ENCODE measurements at places on chromosomes 3 and 15. TPM values are rescaled to one million over a fixed set of nuclear protein-coding genes. Genes with fewer than 3 reads are reported as not detected.

- peaks cover 7% of the 10 kb centered on the region for H3K27me3 ChIP-seq
- H3K27ac ChIP-seq, result no peak overlapping the region
- no peaks in the 10 kb centered on the region for H3K36me3 ChIP-seq
- no peaks in the 10 kb centered on the region for H3K4me1 ChIP-seq
- DNase-seq, result no peak
Observed at GRCh38 chr3:32952369-32953077, 1.1 kb downstream of the CCR4 start.

HESX1 gene
- total RNA-seq, result 4.5 TPM

- H3K4me1 ChIP-seq, result peaks cover 36% of the 10 kb centered on the region
- no peak for DNase-seq
- H3K27me3 ChIP-seq, result no peaks in the 10 kb centered on the region
Observed at GRCh38 chr3:136920904-136921611, 36.7 kb upstream of the IL20RB start.

CCR9 gene
- not detected for total RNA-seq

GRCh38 chr3:117761703-117762620 is 1052.4 kb downstream of the TUSC7 start:
- no peaks in the 10 kb centered on the region for H3K36me3 ChIP-seq
- DNase-seq, result no peak
- no peaks in the 10 kb centered on the region for H3K27me3 ChIP-seq
- H3K4me1 ChIP-seq, result peaks cover 26% of the 10 kb centered on the region

DNA sequence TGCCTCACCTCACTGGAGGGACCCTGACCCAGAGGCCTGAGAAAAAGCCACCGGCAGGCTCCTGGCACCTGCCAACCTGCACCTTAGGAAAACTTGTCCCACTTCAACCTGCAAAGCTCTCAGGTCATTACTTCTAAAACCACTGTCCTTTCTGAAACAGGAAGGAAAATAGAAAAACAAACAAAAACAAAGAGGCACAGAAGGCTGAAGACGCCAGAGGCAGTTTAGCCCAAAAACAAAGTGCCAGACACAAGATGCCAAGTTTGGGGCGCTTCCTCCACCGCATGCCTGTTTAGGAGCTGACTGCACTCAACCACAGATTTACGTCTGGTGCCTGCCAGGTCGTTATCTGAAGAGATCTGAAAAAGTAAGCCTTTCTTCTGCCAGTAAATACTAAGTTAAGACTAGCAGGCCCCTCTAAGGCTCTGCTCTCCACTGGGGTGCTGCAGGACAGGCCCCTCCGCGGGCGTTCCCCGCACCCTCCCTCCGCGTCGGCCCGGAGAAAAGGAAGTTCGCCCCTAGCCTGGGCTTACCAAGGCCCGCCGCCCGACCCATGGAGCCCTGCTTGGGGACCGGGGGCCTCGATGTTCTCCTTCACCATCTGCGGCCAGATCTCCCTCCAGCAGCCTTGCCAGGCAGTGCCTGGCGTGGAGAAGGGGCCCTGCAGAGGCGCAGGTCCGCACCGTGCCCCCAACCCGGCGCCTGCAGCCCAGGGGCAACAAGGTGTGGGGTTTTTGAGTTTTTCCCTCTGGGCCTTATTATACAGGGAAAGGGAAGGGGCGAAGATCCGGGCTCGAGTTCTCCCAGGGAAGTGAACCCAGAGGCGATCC is 1.3 kb downstream of the GOLGA8A start:
- no peaks in the 10 kb centered on the region for H3K36me3 ChIP-seq
- no peaks in the 10 kb centered on the region for H3K4me1 ChIP-seq
- peaks cover 46% of the 10 kb centered on the region for H3K27me3 ChIP-seq
- no peak overlapping the region for H3K27ac ChIP-seq
- DNase-seq, result peak; percentile 13
- H3K4me3 ChIP-seq, result peak overlapping the region; percentile 58

DNA sequence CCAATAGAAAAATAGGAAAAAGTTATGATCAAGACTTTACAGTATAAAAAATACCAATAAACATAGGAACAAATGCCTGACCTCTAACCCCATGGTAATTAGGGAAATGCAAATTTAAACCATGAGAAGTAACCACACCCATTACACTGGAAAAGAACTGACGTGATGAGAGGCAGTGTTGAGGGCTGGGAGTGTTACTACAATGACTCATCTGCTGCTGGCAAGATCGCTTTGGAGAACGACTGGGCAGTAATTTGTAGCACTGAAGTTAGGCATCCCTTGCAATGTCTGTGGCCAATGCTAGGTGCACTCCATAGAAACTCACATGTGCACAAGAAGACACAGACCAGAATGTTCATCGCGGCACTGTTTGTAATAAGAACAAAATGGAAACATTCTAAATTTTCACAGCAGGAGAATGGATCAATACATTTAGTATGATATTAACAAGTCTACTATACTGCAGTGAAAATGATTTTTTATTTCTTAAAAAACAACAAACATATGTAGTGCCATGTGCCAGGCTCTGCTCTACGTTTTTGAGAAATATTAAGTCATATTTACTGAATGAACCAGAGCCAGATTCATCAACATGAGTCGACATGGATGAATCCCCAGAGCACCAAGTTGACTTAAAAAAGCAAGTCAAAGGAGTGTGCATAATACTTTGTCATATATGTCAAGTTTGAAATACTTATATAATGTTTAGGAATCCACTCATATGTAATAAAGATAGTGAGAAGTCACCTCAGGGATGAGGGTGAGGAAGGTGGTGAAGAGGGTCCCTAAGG is 37.6 kb upstream of the EPHB3 start:
- H3K4me1 ChIP-seq, result peaks cover 37% of the 10 kb centered on the region
- H3K27ac ChIP-seq, result peak overlapping the region; percentile 96
- H3K36me3 ChIP-seq, result no peaks in the 10 kb centered on the region
- DNase-seq, result no peak
- no peaks in the 10 kb centered on the region for H3K27me3 ChIP-seq

DNA sequence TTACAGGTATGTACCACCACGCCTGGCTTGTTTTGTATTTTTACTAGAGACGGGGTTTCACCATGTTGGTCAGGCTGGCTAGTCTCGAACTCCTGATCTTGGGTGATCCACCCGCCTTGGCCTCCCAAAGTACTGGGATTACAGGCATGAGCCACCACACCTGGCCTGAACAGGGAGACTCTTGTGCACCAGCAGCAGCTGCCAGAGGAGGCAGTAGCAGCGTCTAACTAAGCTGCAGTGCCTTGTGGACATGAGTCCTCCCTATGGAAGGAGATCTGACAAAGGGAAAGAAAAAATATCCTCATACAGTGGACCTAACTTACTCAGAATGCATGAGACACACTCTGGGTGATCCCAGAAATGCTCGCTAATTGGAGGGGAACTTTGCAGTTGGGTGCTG is 36.8 kb upstream of the NEO1 start:
- no peak overlapping the region for H3K27ac ChIP-seq
- H3K4me1 ChIP-seq, result peaks cover 27% of the 10 kb centered on the region
- no peaks in the 10 kb centered on the region for H3K36me3 ChIP-seq
- peak; percentile 20 for DNase-seq
- peaks cover 4% of the 10 kb centered on the region for H3K27me3 ChIP-seq
- no peak overlapping the region for H3K4me3 ChIP-seq

GRCh38 chr3:36741285-36741684 is 23.1 kb downstream of the DCLK3 start:
- peak; percentile 23 for DNase-seq
- H3K27ac ChIP-seq, result no peak overlapping the region
- H3K4me1 ChIP-seq, result no peaks in the 10 kb centered on the region
- H3K27me3 ChIP-seq, result no peaks in the 10 kb centered on the region

CCDC191 gene
- 1.6 TPM for total RNA-seq

DNA sequence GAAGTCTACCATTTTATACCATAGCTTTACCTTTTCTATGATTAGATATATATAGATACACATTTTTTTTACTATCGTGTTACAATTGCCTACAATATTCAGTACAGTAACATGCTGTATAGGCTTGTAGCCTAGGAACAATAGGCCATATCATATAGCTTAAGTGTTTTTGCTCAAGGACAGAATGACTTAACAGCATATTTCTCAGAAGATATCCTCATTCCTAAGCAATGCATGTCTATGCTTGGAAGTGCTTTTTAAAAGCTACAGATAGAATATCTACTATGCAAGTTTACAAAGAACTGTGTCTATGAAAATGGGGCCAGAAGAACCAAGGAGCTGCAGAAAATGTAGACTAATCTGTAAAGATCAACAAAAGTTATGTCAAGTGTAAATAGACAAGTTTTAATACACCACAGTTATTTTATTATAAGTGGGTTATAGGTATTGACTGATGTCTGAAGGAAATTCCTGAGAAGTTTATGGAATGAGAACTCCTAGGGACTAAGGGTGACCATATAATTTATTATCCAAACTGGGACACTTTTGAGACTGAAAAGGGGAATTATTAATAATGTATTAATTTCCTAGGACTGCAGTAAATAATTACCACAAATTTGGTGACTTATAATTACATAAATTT is 138.7 kb upstream of the TGFBR2 start:
- no peak for DNase-seq
- no peaks in the 10 kb centered on the region for H3K27me3 ChIP-seq
- no peak overlapping the region for H3K4me3 ChIP-seq
- no peaks in the 10 kb centered on the region for H3K36me3 ChIP-seq

ROPN1 gene
- total RNA-seq, result not detected

DNA sequence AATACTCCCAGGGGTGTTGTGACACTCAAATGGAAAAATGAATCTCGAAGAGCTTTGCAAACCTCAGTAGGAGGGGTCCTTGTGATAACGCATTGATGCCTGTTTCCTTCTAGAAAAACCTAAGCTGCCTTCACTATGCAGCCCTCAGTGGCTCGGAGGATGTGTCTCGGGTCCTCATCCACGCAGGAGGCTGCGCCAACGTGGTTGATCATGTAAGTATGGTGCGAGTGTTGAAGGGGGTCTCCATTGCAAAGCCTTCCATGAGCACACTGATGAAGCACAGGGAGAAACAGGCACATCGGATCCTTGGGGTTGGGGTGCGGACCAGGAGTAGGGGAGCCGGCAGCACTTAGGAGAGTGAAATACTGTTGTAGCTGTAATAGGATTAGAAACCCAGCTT is 22.3 kb downstream of the ANKDD1A start:
- no peak overlapping the region for H3K4me3 ChIP-seq
- H3K27me3 ChIP-seq, result no peaks in the 10 kb centered on the region
- H3K36me3 ChIP-seq, result peaks cover 8% of the 10 kb centered on the region
- no peak overlapping the region for H3K27ac ChIP-seq
- DNase-seq, result no peak
- H3K4me1 ChIP-seq, result no peaks in the 10 kb centered on the region

GRCh38 chr3:187935623-187936156 is 190.4 kb upstream of the BCL6 start:
- H3K36me3 ChIP-seq, result no peaks in the 10 kb centered on the region
- no peak overlapping the region for H3K4me3 ChIP-seq
- H3K4me1 ChIP-seq, result peaks cover 3% of the 10 kb centered on the region
- DNase-seq, result no peak

- no peak overlapping the region for H3K27ac ChIP-seq
- peaks cover 20% of the 10 kb centered on the region for H3K4me1 ChIP-seq
- no peak for DNase-seq
- peaks cover 81% of the 10 kb centered on the region for H3K27me3 ChIP-seq
Observed at GRCh38 chr3:4235690-4236089, 67.5 kb upstream of the SETMAR start.

DNA sequence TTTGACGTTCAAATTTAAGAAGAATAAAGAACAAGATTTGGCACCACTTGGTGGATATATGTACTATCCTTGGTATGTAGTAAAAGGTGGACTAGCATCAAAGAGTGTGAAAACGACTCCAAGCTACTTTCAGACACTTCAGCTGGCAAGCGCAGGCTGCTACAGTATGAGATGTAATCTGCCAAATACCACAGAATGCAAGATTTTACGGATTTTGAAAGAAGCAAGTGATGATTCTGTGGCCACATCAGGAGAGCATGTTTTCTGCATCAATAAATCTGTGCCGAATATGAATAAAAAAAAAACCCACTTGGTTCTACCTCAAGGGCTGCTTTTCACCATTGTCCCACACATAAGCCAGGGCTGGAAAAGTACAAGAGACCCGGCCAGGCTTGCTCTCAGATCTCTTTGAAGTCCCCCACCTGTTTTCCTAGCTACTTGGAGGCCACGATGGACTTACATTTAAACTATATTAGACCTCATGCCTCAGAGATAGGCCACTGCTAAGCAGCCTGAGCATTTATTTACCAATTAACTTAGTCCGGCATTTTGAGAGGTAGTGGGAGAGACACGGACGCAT is 37.4 kb downstream of the MYO1E start:
- peaks cover 51% of the 10 kb centered on the region for H3K4me1 ChIP-seq
- no peaks in the 10 kb centered on the region for H3K27me3 ChIP-seq
- DNase-seq, result no peak

DNA sequence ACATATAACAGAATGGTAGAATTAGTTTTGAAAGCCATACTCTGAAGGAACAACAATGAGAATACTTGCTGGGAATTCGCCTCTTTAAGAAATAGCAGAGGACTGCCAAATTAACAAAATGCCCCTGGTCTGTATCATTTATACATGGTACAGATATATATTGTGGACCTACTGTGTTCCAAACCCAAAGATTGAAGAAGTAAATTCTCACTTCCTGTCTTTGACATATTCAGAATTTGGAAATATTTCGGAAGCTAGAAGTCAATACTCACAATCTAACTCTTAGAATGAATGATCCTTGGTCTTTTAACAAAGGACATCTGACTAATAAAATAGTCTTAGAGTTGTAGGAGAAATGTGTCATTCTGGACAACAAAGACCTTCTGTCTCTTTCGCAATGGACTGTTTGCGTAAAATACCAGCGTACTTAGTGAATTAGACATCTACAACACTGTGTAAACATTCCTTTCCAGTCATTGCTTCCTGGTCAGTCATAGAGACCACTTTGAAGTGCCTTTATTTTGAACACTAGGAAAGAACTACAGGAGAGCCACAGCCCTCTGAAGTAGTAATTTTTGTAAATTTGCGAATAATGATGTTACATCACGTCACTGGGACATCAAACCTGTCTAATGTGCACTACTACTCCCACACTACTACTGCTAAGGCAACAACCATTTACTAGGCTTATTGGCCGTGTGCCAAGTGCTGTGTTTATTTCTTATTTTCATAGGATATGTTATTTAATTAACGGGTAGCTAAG is 68.0 kb downstream of the CHL1 start:
- no peak for DNase-seq
- no peaks in the 10 kb centered on the region for H3K4me1 ChIP-seq
- peaks cover 10% of the 10 kb centered on the region for H3K27me3 ChIP-seq
- peaks cover 57% of the 10 kb centered on the region for H3K36me3 ChIP-seq
- no peak overlapping the region for H3K4me3 ChIP-seq

- no peak overlapping the region for H3K27ac ChIP-seq
- 0 out of 2 replicates have a peak overlapping the region, but pooled peaks have one; percentile 73 for H3K4me3 ChIP-seq
- DNase-seq, result no peak
- peaks cover 4% of the 10 kb centered on the region for H3K36me3 ChIP-seq
Observed at GRCh38 chr3:150414959-150415358, 6.9 kb downstream of the TSC22D2 start.

CADPS gene
- total RNA-seq, result 7.5 TPM

GRCh38 chr3:51538115-51538458 is 432 bp upstream of the RAD54L2 start:
- H3K27me3 ChIP-seq, result no peaks in the 10 kb centered on the region
- peak overlapping the region; percentile 74 for H3K27ac ChIP-seq
- H3K4me3 ChIP-seq, result peak overlapping the region; percentile 89

BOC gene
- 6.6 TPM for total RNA-seq

TNIK gene
- 50.3 TPM for total RNA-seq

MASP1 gene
- total RNA-seq, result 3.5 TPM

SPINK8 gene
- not detected for total RNA-seq

HTR3E gene
- not detected for total RNA-seq

ESYT3 gene
- total RNA-seq, result 4.4 TPM
